ENCODE measurements at places on chromosomes 1 and 21.
A peak's percentile ranks its signal among the peaks of the same experiment; 100 is the strongest.

- no peak for DNase-seq
Measured at GRCh38 chr1:198068285-198068684, 88.5 kb upstream of the NEK7 start.

- DNase-seq, result no peak
Measured at GRCh38 chr1:113479713-113480676, 89.7 kb downstream of the MAGI3 start.

GRCh38 chr1:94115900-94116436, 5.0 kb downstream of the ABCA4 start:
- peak; percentile 6 for DNase-seq

- no peak for DNase-seq
Measured at GRCh38 chr1:163038928-163039706, 30.0 kb upstream of the RGS4 start.

- DNase-seq, result no peak
Measured at GRCh38 chr1:157517016-157517415, 35.3 kb downstream of the FCRL5 start.

DNA sequence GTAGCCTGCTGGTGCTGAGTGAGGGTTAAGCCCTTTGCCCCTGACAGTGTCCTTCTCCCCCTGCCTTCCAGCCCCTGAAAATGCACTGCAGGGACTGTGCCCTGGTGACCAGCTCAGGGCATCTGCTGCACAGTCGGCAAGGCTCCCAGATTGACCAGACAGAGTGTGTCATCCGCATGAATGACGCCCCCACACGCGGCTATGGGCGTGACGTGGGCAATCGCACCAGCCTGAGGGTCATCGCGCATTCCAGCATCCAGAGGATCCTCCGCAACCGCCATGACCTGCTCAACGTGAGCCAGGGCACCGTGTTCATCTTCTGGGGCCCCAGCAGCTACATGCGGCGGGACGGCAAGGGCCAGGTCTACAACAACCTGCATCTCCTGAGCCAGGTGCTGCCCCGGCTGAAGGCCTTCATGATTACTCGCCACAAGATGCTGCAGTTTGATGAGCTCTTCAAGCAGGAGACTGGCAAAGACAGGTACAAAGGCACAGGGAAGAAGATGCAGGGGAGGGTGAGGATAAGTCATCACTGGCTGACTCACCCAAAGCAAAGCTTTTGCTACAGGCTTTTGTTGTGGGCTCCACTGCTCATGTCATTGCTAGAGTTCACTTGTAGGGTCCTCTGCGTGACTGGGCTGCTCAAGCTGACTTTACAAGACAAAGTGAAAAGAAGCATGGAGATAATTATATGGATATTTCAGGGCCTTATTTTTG, 174.9 kb downstream of the PIGK start:
- DNase-seq, result no peak

DNA sequence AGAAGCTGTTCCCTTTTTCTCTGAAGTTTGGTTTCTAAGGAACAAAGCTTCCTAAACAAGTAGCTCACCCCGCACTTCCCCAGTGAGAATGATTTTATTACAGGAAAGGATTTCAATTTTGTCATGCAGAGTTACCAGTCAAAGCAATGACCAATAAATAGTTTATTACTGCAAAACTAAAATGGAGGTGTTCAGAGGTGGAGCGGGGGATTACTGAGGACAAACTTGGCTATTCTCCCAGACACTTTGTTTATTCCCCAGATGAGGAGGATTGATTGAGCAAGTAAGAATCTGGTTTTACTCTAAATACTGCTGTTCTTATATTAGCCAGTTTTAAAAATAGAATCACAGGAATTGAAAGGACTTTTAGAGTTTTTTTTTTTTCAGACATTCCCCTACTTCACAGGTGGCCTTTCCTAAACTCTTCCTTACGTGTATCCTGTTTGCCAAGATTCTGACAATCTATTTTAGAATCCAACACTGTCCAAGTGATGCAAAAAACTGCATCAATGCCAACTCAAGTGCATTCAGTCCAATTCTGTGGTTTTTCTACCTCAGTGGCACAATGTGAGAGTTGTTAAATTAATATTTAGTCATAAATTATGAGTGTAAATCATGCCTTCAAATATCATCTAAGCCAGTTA, 136.1 kb downstream of the TNFSF18 start:
- no peak for DNase-seq
